Stimulated activated CD8-positive, alpha-beta memory T cell treated with anti-CD3 and anti-CD28 coated beads, Interleukin-15, amount 100 ng/mL, for 1 hour (primary cell): ENCODE measurements at places on chromosomes 2 and 18.

- no peak for DNase-seq
Measured at GRCh38 chr2:65790676-65790935, 358.2 kb upstream of the SPRED2 start.

DNA sequence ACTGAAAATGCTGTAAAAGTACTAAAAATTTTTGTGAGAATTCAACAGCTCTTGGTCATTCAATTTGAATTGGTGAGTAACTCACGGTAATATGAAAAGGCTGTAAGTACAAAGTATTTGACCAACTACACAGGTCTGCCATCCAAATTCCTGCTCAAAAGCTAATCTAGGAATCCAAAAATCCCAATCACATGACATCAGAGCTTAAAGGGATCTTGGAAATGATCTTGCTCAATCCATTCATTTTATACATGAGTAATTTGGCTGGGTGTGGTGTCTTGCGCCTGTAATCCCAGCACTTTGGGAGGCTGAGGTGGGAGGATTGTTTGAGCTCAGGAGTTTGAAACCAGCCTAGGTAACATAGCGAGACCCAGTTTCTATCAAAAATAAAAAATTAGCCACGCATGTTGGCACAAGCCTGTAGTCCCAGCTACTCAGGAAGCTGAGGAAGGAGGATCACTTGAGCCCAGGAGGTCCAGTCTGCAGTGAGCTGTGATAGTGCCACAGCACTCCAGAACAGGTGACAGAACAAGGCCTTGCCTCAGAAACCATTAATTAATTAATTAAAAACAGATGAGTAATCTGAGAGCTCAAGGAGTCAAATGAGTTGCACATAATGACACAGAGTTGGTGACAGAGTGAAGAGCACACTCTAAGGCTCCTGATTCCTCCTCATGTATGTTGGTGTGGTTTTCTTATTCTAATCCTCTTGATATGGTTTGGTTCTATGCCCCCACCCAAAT is 19.8 kb downstream of the SPIRE1 start:
- DNase-seq, result no peak

DNA sequence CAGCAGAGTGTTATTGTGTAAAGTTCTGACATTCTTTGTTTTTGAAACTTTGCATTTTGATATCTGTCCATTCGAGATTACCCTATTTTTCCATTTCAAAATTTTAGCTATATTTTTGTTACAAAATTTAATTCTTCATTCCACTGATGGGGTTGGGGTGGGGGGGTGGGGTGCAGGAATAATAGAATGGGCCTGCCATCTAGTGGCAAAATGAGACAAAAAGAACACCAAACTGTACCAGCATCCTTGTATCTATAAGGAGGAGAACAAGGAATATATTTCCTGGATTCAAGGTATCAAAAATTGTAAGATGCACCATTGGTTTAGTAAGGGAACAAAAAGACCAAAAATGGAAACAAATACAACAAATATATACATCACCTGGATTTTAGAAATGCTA is 27.9 kb upstream of the TTR start:
- no peak for DNase-seq

- DNase-seq, result no peak
Measured at GRCh38 chr2:217995731-217996231, 7.0 kb downstream of the TNS1 start.

GRCh38 chr18:40532046-40532445 is 1423.0 kb upstream of the PIK3C3 start:
- DNase-seq, result no peak

GRCh38 chr2:213251618-213252017 is 32.6 kb upstream of the SPAG16 start:
- DNase-seq, result no peak

DNA sequence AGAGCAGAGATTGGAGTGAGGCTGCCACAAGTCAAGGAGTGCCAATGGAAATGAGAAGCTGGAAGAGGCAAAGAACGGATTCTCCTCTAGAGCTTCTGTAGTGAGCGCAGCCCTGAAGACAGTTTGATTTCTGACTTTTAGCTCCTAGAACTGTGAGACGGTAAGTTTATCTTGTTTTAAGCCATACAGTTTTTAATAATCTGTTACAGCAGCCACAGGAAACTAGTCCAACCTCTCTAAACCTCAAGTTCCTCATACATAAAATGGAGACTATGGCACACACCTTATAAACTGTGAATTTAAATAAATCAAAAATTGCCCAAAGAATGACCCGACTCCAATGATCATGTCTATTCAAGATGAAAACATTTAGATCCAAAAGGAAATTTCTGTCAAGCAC is 596.5 kb downstream of the BCL11A start:
- DNase-seq, result no peak

- DNase-seq, result no peak
Measured at GRCh38 chr2:241230435-241230834, 42.0 kb downstream of the ANO7 start.

DNA sequence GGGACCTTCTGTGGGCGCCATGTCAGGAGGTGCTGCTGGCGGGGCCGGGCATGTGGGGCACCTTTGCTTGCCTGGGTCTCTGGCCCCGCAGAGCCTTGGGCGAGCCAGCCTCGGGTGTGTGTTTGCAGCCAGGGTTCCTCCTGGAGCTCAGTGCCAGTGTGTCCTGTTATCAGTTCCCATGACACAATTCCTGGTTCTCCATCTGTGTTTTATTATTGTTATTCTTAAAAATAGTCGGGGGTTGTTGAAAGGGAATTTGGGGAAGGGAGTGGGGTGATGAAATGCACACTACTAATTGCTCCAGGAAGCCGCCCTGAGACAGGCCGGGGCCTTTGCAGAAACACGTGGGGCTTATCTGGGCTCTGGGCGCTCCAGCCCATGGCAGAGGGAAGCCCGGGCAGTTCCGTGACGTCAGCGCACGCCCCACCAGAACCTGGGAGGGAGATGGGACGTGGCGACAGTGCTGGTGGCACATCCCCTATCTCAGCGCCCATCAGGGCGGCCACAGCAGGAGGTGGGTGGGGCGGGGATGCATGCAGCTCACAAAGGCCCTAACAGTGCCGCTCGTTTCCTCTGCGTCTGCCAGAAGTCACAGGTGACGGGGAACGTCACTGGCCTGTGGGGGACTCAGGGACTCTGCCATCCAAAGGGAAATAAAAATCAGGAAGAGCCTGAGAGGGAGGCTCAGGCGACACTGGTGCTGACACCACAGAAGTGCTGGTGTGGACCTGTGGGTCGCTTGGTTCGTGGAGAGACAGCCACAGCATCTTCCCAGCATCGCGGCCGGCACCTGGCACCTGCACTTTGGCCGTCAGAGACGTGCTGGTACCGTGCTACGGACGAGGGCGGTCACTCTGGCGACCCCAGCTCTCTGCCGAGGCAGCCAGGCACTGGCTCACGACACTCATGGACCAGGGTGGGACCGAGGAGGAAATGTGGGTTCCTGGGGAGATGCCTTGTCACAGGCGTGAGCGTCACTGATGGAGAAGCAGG is 131.0 kb downstream of the NFATC1 start:
- no peak for DNase-seq

GRCh38 chr2:112597537-112598322 is 13.3 kb downstream of the CHCHD5 start:
- DNase-seq, result no peak

DNA sequence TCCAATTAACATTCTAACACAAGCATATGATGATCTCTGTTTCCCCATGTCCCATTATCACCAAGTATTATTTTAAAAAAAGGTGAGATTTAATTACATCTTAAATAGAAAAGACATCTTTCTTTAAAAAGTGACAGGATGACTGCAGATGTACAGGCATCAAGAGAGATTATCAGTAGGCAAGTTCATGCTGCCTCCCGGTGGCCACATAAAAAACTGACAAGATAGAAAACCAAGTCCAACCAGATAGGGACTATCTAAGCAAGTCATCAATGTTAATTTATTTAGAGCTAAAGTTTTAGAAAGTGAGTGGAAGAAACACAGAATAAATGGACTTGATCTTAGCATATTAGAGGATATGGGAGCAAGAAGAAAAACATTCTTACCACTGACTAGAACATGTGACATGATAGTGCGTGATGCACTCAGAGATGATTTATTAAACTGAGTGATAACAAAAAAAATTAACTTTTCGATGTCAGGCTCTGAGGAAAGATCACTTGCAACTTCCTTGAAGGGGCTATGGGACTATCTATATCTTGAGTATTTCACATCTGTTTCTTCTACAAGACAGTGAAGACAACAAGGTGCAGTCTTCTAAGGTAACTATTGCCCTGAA is 5.4 kb upstream of the TDRD15 start:
- no peak for DNase-seq

GRCh38 chr2:102359527-102359926 is 3.9 kb downstream of the IL18R1 start:
- no peak for DNase-seq

GRCh38 chr2:10028988-10029874 is 14.1 kb upstream of the KLF11 start:
- peak; percentile 14 for DNase-seq

GRCh38 chr2:42055573-42056514 is 8.0 kb downstream of the PKDCC start:
- no peak for DNase-seq

- DNase-seq, result no peak
Measured at GRCh38 chr2:39228413-39229209, 15.2 kb downstream of the CDKL4 start.
